T-helper 9 cell (primary cell): ENCODE measurements at places on chromosomes 2 and 18.

DNA sequence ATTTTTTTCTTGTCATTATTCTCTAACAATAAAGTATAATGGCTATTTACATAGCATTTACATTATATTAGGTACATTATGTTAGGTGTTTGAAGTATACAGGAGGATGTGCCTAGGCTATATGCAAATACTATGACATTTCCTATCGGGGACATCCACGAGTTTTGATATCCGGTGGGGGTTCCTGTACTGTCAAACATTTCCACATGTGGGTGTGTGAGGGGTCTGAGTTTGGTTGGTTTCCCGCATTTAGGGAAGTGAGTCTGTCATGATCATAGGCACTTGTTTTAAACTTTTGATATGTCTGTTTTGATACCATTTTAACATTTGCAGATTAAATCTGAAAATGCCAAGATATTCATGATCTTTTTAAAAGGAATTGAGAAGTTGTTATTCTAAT, 76.0 kb downstream of the CEP192 start:
- DNase-seq = no peak

DNA sequence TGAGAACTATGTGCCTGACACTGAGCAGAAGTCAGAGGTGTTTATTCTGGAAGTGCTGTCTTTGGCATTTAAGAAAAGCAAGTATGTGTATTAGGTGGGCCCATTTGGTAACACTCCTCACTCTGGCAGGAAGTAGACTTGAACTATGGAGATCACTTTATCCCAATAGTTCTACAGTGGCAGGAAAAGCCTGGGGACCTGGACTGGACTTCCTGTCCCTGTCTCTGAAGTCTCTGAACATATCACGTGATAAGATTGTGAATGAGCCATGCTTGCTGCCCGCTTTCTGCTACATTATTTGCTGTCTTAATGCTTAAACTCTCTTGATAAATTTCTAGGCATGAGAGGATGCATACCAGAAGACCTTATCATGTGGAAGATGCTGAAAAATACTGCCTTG, 203.7 kb downstream of the MYO3B start:
- DNase-seq = no peak

GRCh38 chr2:171924170-171924942, 2.1 kb downstream of the HAT1 start:
- no peak for DNase-seq

DNA sequence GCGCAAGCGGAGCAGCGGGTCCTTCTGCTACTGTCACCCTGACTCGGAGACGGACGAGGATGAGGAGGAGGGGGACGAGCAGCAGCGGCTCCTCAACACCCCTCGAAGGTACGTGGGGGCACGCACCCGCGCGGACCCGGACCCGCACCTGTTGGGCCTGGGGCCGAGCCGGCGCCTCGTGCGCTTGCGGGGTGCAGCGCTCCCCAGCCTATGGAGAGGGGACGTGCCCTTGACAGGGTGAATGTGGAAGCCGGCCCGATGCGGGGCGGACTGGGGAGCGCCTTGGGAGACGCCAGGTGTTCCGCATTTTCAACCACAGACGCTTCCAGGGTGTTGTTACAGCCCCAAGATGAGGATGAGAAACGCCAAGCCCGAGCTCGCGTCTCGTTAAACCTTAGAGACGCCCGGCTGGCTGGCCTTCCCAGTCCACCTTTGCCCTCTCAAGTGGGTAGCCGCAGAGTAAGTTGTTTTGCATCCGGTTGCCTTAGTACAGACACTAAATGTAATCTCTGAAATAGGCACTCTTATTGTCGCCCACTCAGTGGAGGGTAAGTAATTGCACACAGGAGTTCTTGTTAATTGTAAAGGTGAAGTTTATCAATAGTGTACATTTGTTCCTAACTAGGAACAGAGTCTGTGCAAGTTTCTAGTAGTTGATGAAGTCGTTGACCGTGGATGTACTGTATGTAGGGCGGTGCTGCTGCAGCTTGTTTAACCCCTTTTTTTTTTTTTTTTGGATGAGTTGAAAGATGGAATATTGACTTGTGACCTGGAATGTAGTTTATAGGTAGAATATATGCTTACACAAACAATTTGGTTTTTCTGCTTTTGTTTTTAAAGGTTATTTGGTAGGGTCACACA, 815 bp downstream of the GMCL1 start:
- DNase-seq = peak; percentile 26

DNA sequence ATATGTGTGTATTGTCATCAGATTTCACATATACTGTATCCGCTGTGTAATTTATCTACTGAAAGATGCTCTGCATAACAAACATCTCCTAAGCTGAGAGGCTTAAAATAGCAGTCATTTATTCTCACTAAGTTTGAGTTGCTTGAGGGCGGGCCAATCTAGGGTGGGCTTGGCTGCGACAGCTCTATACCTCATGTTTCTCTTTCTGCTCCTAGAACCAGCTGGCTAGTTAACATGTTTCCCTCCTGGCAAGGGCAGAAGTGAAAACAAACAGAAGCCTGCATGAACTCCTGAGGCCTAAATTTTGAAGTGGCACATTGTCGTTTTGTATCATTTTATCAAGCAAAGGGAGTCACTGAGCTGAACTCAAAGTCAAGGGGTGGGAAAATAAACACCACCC, 585.0 kb upstream of the VRK2 start:
- DNase-seq = no peak

- DNase-seq = no peak
Measured at GRCh38 chr2:222698276-222698675, 26.8 kb downstream of the MOGAT1 start.

GRCh38 chr2:119478188-119478977, 45.9 kb downstream of the SCTR start:
- no peak for DNase-seq

GRCh38 chr2:144489315-144489916, 30.5 kb downstream of the ZEB2 start:
- no peak for DNase-seq

DNA sequence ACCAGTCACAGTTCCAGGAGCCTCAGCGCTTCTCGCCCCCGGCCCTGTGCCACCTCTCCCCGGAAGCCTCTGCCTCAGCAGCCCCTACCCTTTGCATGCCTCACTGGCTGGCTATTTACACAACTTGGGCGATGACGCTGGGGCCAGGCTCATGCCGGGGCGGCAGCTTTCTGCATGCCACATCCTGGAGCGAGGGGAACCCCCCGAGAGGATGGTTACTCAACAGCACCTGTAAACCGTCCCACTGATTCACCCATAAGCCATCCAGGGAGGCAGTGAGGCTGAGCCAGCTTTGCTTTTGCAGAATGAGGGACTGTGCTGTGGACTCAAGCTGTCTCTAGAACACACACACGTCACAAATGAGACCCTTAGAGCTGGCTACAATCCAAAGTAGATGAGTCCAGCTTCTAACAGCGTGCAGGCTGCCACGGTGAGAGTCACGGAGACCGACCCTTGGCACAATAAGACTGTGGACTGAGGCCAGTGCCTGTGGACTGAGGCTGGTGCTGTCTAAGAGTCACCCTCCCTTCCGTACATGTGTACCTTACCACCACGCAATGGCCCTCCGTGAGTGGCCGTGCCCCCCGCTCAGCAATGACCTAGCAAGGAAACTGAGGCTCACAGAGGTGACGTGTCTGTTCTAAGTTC, 45.6 kb upstream of the ODC1 start:
- peak; percentile 73 for DNase-seq

DNA sequence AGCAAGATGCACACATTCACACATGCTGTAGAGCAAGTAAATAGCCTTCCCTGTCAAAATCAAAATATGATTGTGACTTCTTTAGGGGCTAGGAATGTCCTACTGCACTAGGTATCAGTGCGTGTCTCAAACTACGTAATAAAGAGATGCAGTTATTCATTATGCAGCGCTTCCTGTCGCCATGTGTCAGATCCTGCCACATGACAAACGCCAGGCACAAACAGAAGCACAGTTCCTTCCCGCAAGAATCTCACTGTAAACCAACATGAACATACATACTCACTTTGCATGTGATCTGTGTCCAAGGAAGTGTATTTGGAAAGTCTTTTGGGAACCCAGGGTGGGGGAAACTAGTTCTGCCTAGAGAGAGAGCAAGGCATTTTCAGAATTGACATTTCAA, 599.9 kb downstream of the RNF144A start:
- DNase-seq = no peak

DNA sequence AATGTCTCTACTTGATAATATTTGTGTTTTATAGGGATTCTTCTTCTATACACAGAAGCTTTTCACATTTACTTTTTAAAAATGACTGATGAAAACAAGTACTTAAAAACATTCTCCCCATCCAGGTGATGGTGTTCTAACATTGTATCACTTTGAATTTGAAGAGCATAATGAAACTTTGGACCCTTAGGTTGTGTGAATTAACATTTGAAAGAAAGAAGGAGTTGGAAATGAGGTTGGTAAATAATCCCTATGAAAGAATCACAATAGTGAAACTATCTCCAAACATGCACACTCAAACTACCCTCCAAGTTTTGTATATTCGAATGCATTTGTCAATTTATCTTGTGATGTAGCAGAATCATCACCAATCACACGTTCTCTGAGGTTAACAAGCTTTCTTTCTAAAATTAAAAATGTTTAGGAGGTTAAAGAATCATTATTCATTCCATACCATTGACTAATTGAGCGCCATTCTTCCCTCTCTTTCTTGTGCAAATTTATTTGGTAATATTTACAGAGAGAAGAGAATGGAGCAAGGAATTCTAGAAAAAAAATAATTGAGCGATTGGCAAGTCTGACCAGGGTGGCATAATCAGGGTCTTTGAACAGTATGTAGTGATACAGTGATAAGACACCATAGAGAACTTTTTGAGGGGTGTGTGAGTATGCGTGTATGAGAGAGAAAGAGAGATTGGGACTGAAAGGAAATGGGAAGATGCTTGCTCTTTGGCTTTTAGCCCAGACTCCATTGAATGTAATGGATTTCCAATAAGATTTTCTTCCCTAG, 260.0 kb upstream of the NRXN1 start:
- DNase-seq = no peak

- no peak for DNase-seq
Measured at GRCh38 chr2:191041418-191042161, 27.6 kb upstream of the STAT1 start.

DNA sequence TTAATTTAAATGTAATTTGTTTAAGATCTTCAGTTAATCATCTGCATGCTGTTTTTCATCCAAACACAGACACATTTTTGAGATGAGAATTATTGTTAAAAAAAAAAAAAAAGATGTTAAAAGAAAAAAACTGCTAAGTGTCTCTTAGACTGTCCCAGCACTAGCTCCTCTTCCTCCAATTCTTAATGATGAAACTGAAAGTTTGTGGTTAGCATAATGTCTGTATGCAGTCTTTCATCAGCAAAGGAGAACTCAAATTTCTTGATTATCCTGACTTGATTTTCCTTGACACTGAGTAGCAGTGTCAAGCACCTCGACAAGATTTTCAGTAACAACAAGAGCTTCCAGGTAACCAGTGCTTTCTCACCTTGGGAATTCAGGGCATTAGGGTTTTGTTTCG, 274.4 kb downstream of the LRRTM1 start:
- DNase-seq = no peak

DNA sequence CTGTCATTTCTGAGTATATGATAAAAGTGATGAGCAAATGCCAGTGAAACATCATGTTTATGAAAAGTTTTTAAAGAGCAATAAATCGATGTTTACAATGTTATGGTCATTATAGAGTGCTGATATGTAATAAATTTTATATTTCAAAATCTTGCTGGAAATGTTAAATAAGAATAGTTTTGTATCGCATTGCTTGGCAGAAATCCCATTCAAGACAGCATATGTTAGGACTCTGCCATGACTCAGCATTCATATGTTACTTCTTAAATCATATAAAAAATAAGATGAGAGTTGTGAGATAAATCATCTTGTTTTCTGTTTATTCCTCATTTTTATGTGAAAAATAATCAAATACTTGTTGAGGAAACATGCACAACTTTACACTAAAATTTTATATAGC, 949.9 kb upstream of the NRXN1 start:
- DNase-seq = no peak

DNA sequence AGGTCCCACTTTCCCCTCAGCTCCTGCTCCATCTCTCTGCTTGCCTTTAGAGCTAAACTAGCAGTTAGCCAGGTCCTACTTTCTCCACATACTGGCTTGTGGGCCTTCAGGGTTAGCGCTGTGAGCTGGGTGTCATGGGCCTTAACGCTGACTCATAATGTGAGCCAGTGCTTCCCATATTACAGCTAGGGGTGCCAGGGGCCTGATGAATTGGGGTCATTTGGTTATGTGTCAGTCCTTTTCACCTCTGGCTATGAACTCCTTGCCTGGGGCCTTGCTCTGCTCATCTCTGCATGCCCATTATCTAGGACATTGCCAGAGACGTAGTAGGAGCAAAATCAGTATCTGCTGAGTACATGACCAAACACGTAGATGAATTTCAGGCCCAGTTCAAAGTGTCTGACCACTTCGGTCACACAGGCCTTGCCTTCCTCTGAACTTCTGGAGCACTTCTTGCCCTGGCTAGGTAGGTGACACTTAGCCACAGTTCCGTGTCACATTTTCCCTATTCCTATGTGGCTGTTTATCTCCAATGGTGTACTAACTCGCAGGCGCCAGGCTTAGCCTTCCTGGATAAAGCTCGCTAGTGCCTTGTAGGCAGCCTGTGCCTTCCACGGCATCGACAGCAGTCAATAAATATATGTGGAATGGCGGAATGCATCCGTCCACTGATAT, 103.2 kb upstream of the SIX3 start:
- DNase-seq = no peak

DNA sequence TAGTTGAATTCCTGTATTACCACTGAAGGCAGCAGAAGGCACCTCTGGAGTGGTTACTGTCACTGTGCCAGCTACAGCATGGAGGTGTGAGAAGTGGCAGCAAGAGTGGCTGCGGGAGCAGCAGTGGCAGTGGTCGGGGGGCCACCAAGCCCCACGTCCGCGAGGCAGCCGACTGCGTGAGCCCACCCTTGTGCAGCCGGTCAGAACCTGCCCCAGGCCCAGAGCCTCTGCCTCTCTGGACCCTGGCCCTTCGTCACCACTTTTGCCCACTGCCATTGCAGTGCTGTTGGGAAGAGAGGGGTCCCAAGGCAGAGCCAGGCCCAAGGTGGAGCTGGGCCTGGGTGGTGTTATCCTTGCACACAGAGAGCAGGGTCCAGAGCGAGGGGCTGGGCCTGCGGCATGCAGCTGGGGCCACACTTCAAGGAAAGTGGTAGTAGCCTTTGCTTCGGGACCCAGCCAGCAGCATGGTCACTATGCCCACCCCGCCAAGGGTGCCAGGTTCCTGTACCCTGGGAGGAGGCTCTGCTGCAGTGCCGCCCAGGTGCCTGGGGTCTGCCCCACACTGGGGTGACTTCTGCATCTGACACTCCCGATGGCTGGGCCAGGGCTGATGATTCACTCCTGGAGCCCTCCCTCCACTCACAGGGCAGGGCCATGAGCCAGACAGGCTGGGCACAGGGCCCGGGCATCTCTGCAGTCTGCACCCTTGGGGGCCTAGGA, 450.1 kb upstream of the LRATD1 start:
- no peak for DNase-seq

GRCh38 chr2:239626961-239627592, 226.3 kb upstream of the HDAC4 start:
- DNase-seq = no peak

DNA sequence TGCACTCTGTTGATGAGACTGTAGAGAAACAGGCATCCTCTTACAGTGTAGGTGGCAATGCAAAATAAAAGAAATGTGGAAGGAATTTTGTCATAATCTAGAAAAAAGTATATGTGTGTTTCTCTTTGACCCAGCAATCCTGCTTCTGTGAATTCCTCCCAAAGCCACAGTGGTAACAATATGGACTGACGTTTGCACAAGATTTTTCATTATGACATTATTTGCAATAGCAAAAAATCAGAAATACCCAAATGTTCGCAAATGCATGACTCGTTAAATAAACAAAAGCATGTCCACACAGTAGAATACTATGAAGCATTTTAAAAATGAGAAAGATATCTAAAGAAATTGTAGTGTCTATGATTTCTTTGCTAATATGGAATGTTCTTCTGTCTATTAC, 255.2 kb upstream of the NRP2 start:
- no peak for DNase-seq
